ENCODE measurements at places on chromosomes 12 and 14.

DNA sequence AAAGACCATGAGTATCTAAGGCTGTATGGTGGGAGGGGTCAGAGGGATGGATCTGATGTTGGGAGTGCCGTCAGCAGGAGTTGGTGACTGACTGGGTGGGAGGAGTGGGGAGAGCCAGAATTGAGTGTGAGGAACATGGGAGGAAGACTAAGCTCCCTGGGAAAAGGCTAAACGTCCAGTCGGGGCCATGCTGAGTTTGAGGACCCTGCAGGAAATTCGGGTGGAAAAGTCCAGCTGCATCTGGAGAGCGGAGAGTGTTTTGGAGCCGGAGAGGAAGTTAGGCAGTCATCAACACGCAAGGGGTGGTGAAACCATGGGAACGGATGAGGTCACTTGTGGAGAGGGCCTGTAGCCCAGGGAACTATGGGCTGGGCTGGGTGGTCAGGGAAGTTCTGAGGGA lies 60.9 kb downstream of the ELK3 start:
- no peak for DNase-seq

GRCh38 chr12:126474703-126475102 lies 1409.5 kb downstream of the AACS start:
- no peak for DNase-seq

GRCh38 chr12:90299121-90299520 lies 590.5 kb upstream of the ATP2B1 start:
- DNase-seq = no peak

DNA sequence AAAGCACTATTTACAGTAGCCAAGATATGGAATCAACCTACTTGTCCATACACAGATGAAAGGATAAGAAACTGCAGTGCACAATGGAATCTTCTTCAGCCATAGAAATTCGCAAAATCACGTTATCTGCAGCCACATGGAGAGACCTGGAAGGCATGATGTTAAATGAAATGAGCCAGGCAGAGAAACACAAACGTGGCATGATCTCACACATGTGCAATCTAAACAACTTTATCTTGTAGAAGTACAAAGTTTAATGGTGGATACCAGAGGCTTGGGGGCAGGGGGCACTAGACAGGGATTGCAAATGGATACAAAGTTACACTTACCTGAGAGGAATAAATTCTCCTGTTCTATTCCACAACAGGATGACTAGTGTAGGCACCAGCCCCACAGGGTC lies 24.1 kb downstream of the ASCL4 start:
- DNase-seq = no peak

- DNase-seq = no peak
These were observed 441.4 kb downstream of the EGLN3 start for GRCh38 chr14:33509454-33509853.

DNA sequence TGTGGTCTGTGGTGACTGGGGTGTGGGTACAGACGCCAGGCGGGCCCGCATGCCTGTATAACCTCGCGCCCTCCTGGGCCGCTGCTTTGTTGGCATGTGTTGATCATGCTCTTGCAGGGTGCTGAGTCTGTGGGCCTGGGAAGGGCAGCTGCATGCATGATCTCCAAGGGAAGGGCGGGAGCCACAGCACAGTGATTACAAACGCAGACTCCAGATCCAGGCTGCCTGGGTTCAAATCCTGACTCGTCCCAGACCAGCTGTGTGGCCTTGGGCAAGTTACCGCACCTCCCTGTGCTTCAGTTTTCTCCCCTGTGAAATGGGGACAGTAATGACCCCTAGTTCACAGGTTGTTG lies 24.0 kb downstream of the ADGRD1 start:
- no peak for DNase-seq

GRCh38 chr12:116236148-116236731 lies 41.3 kb downstream of the MED13L start:
- DNase-seq = no peak

DNA sequence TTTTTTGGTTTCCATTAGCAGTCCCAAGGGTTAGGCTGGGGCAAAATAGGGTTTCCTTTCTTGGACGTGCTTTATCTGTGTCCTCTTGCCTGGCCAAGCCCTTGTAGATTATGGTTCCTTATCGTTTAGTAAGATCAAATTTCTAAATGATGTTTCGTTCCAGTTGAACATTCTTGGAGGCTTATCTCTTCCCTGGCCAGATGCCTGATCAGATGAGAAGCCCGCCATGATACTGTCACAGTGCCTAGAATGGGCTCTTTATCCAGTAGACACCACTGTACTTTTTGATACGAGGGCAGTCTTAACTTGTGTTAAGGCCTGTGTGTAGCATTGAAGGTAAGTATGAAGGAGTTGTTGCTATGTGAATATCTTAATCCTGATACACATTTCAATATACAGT lies 76.1 kb upstream of the TMEM263 start:
- no peak for DNase-seq

GRCh38 chr12:28313631-28314030 lies 123.4 kb downstream of the CCDC91 start:
- no peak for DNase-seq

- peak; percentile 22 for DNase-seq
These were observed 67.6 kb upstream of the GPATCH2L start for GRCh38 chr14:76083796-76084765.

DNA sequence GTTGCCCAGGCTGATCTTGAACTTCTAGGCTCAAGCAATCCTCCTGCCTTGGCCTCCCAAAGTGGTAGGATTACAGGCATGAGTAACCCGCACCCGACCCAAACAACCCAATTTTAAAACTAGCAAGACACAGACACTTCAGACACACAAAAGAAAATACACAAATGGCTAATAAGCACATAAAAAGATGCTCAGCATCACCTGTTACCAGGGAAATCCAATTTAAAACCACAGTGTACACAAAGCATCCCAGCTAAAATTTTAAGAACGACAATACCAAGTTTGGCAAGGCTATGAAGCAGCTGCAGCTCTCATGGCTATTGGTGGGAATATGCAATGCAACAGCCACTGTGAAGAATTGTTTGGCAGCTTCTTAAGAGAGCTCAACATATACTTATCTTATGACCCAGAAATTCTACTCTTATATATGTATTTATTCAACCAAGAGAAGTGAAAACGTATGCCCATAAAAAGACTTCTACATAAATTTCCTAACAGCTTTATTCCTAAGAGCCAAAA lies 42.0 kb downstream of the BDKRB1 start:
- DNase-seq = no peak

DNA sequence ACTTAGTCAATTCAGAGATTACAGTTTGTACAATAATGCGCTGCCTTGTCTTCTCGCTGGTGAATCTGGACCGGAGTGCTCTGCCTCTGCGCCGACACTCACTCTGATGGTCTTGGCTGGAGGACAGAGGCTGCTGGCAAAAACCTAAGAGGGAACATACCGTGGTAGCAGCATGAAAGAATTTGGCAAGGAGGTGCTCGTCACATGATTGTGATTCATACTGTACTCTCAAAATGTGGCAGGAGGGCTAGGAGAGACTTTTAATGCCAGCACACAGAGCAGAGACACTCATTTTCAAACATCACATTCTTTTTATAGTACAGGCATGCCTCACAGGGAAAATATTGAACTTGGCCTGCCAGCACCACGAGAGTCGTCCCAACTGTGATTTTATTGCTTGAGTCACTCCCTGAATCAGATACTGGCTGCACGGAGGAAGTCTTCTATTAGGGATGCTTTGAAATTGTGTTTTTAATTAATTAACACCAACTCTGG lies 67.8 kb downstream of the HMGA2 start:
- DNase-seq = no peak

DNA sequence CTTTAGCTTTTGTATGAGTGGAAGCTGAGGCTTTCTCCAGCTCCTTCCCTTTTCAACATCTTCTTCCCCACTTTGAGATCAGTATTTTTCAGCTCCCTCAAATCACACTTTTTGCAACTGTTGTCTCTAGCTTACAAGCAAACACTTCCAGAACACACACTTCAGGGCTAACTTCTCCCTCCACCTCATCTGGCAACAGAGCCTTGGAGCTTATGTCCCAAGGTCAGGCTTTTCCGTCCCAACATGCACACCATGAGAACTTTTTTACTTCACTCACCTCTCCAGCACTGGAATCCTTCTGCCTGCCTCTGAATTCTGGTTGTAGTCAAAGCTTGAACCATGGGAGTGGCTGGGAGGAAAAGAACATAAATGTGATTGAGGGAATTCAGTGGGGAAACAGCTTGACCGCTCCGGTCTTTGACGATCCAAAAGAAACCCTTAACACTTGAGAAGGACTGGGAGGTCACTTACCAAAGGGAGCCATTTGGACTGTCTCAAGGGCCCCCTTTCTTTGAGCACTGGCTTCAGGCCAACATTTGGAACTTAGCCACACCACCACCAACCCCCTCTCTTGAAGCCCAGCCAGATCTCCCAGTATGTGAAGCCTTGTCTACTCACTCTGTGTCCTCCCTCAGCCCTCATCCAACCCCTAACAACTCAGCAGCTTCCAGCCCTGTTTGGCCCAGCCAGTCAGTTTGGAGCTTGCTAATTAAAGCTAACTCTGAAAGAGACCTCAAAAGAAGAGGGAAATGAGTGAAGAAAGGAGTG lies 3.9 kb upstream of the BLOC1S1 start:
- no peak for DNase-seq

- DNase-seq = no peak
These were observed 2.6 kb downstream of the IFFO1 start for GRCh38 chr12:6553051-6553868.

GRCh38 chr12:45304514-45305178 lies 88.8 kb downstream of the ANO6 start:
- no peak for DNase-seq

GRCh38 chr14:104966261-104966865 lies 11.8 kb downstream of the AHNAK2 start:
- DNase-seq = no peak

- no peak for DNase-seq
These were observed 21.7 kb downstream of the FBRSL1 start for GRCh38 chr12:132511516-132512196.

GRCh38 chr12:12467264-12467663 lies 95.4 kb downstream of the DUSP16 start:
- no peak for DNase-seq

GRCh38 chr14:93712079-93712837 lies 76.0 kb downstream of the PRIMA1 start:
- no peak for DNase-seq

DNA sequence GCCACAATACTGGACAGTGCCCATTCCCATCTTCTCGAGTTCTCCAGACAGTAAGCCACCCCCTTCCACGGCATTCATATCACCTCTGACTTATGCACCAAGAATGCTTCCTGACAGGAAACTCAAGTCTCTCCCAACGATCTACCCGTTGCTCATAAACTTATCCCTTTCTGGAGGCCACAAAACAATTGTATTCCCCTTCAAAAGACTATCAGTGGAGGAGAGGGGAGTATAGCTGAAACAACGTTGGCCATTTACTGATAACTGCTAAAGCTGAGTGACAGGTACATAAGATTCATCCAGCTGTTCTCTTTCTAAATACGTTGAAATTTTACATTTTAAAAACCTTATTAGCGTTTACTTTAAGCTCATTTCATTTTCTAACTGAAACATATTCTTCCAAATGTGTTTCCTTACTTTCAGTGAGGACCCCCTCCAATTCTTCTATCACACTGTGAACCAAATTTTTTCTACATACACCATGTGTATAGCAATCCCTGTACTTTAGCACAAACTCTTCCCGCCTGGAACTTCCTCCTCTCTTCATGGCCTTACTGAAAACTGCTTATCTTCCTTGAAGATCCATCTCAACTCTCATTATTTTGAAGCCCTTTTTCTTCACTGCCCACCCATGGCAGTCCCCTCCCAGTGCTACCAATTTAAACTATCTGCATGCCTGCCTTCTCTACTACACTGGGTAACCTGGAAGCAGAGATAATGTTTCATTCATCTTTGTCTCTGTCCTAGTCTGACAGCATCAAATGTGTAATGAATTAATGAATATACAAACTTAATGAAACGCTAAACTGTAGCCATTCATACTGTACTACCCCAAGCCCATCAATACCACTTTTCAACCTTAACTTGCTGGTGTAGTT lies 28.8 kb downstream of the ATXN2 start:
- DNase-seq = no peak

GRCh38 chr12:71548893-71549292 lies 109.3 kb downstream of the LGR5 start:
- DNase-seq = no peak

DNA sequence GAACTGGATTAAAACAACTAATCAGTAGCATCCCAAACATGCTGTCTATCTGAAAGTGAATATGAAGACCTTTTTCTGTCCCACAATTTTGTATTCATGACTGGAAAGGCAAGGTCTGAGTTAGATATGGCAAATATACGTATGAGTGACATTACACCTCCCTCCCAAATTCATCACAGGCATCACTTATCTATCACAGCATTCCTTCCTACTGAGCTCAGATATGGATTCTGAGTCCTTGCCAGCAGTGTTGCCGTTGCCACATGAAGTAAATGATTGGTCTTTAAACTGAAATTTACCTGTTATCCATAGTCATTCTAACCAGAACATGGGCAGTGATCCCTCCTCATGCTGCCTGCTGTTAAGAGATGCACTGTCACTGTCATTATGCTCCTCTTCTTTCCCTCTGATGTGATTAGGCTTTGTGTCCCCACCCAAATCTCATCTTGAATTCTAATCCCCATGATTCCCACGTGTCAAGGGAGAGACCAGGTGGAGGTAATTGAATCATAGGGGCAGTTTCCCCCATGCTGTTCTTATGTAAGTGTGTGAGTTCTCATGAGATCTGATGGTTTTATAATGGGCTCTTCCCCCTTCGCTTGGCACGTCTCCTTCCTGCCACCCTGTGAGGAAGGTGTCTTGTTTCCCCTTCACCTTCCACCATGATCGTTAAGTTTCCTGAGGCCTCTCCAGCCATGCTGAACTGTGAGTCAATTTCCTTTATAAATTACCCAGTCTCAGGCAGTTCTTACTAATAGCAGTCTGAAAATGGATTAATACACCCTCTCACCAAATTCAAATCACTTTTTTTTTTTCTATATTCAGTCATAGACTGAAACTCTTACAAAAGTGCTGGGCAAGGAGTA lies 288.4 kb downstream of the NUAK1 start:
- no peak for DNase-seq

- peak; percentile 10 for DNase-seq
These were observed 731.9 kb upstream of the FBXO33 start for GRCh38 chr14:40164083-40164482.

- DNase-seq = peak; percentile 45
These were observed 41.1 kb downstream of the SYNE2 start for GRCh38 chr14:63893701-63894458.

DNA sequence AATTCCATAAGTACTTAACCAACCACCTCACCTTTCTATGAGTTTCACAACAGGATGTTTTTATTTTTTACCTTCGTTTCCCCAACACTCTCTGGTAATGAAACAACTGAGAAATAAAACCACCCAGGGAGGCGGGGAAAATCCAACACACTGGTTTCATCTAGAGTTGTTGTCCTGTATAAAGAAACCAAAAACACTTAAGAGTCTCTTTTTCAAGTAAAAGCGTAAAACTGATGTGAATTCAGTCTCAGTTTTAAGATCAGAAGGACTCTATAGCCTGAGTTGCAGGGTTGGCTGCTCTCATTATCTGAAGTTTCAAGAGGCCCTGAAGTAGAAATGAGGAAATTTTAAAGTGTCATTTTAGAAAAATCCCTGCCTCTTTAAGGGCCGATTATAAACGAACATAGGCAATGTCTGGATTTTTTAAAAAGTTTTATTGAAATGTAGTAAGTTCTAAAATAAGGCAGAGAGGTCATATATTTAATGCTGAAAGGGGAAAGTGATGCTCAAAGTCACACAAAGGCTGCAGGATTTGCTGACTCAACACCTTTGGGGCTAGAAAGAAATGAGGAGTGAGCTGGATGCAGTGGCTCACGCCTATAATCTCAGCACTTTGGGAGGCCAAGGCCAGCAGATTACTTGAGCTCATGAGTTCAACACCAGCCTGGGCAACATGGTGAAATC lies 27.2 kb downstream of the HIGD1C start:
- DNase-seq = no peak

- DNase-seq = no peak
These were observed 50.0 kb downstream of the FOS start for GRCh38 chr14:75328558-75329155.

Measured in ELF-1 (cell line).